ENCODE measurements at places on chromosomes 3 and 15.

- DNase-seq, result no peak
Measured at GRCh38 chr3:123733805-123734526, 149.1 kb upstream of the HACD2 start.

GRCh38 chr3:165404357-165405027, 208.3 kb upstream of the SLITRK3 start:
- DNase-seq, result no peak

DNA sequence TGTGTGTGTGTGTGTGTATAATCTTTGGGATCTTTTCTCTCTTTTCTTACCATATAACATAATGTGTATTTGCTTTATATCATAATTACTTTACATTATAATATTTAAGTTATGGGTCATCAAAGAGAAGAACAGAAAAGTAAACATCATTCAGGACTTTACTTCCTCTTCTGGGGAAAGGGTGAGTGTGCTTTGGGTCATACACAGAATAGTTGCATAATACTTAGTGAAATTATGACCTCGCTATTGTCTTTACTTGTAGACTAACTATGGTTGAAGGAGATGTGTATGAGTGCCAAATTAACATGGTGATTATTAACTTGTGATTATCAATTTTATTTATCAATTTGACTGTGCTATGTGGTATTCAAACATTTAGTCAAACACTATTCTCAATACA, 1086.9 kb downstream of the DIPK2A start:
- no peak for DNase-seq

- DNase-seq, result no peak
Measured at GRCh38 chr15:42419369-42419768, 60.1 kb downstream of the CAPN3 start.

- no peak for DNase-seq
Measured at GRCh38 chr3:172965256-172965655, 175.8 kb downstream of the SPATA16 start.

- no peak for DNase-seq
Measured at GRCh38 chr15:98773616-98774015, 125.3 kb downstream of the IGF1R start.

GRCh38 chr3:114558271-114558670, 264.4 kb downstream of the TIGIT start:
- DNase-seq, result no peak

DNA sequence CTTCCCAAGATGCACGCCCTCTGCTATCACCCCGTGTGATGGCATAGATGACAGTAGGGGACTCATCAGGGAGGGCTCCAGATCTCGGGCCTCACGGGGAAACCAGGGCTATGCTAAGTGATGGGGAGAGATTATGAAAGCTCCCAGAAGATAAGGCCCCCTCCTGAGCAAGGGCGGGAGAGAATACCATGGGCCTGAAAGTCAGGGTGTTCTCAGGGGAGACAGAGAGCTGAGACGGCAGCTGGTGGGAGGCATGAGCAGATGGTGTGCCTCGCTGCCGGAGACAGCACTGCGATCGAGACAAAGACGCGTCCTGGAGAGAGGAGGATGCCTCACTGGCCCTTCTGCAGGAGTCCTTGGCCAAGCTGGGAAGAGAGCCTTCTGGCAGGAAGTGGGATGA, 106.5 kb upstream of the ADPGK start:
- no peak for DNase-seq

DNA sequence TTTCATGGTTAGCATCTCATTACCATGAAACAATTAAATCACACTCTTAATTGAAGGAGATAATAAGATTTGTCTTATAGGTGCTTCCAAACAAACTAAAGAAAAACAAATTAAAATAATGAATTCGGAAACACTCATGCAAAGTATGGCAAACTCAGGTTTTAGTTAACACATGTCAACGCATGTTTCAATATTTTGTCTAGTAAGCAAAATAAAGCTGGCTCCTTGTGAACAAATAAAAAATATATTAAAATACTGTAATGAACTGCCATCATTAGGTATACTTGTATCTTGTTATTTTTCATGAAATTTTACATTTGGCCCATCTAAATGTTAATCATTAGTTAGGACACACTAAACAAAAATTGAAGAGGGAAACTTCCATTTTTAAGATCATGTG, 519.2 kb downstream of the MECOM start:
- no peak for DNase-seq

DNA sequence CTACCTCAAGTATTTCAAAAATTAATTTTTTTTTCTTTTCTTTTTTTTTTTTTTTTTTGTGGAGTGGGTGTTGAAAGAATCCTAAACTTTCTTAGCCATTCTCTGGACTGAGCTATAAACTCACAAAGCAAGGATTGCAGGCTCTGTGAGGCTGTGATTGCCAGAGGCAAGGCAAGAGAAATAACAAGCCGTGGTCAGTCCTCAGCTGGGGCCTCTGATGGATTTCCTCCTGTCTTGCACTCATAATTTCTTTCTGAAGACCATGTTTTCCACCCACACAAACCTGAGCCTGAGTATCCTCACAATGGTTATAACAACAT, 1.3 kb downstream of the CX3CR1 start:
- no peak for DNase-seq

All from coronary artery (tissue), 2 donors.